ENCODE measurements at places on chromosomes 3 and 15. TPM values are rescaled to one million over a fixed set of nuclear protein-coding genes. Genes with fewer than 3 reads are reported as not detected.

GRCh38 chr15:73227433-73228056, 141.2 kb downstream of the HCN4 start:
- no peak for DNase-seq

DNA sequence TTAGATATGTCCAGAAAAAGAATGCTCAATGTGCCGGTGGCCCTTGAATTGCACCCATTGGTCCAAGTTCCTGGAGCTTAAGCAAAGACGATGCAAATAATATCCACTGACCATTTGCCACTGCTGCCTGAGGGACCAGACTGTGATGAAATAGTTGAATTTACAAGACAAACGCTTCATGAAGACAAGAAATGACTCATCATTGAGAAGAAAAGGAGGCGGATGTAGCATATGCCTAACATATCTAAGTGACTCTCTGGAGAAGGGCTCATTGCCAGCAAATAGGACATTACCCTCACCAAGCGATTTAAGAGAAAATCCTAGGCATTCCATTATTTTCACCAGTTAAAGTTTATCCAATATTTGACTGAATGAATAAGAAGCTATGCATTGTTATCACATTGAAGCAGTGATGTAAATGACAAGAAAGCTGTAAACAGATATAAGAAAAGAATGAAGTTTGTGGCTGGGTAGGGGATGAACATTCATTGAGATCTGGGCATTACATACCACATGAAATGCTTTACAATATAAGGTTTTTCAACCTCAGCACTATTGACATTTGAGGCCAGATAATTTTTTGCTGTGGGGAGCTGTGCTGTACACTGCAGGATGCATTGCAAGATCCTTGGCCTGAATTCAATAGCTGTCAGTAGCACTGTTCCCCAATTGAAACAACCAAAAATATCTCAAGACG, 48.9 kb upstream of the CPNE4 start:
- peak; percentile 79 for DNase-seq

GRCh38 chr3:98733812-98734281, 29.3 kb upstream of the ST3GAL6 start:
- no peak for DNase-seq

- peak; percentile 54 for DNase-seq
Observed at GRCh38 chr3:142863010-142863817, 25.7 kb downstream of the PCOLCE2 start.

Gene CLRN1
- not detected for total RNA-seq

Gene PDZRN3
- total RNA-seq, result 0.17 TPM

Gene NOX5
- total RNA-seq, result not detected

GRCh38 chr3:18239674-18240073, 185.5 kb downstream of the SATB1 start:
- DNase-seq, result no peak

GRCh38 chr3:170044795-170045244, 7.0 kb downstream of the GPR160 start:
- no peak for DNase-seq

DNA sequence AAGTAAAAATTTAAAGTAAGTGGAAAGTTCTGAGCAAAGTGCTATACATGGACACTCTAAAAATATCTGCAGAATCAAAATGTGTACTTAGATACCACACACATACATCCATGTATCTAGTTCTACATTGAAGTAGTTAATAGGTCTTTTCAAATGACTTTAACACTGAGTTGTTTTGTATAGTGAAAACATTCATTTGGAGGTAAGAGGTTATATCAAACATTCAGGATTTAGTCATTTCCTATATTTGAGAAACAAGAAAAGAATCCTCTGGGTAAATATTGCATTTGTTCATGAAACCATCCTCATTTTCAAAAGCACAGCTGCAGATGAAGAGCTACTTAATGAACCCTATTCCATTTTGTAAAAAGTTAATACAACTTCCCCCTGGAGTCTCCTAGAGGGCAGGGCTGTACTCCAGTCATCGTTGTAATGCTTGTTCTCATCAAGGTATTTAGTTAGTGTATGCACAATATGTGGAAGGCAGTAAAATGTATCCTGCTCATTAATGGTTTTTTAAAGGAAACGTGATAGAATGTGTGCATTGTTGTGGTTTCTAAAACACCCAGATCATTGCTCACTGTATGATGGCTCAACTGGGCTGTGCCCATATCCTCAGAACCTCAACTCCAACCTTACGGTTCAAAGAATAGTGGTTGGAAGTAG, 26.2 kb downstream of the ARPP21 start:
- DNase-seq, result peak; percentile 61

- no peak for DNase-seq
Observed at GRCh38 chr3:24264011-24264410, 230.6 kb downstream of the THRB start.

- DNase-seq, result no peak
Observed at GRCh38 chr3:77939726-77940125, 899.8 kb downstream of the ROBO2 start.

DNA sequence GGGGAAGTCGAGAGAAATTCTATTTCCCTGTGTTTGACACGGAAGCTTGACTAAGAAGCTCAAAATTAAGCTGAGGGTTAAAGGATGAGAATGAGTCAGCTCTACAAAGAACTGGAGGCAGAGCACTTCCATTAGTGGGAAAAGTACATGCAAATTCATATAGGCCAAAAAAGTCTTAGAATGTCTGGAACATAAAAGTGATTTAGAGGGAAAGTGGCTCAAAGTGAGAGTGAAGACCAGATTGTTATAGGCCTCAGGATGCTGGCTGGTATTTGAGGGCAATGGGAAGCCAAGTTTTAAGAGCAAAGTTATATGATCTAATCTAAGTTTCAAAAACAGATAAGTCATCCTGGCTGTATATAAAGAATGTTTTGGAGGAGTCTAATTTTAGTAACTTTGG, 857.3 kb downstream of the NAALADL2 start:
- DNase-seq, result no peak

DNA sequence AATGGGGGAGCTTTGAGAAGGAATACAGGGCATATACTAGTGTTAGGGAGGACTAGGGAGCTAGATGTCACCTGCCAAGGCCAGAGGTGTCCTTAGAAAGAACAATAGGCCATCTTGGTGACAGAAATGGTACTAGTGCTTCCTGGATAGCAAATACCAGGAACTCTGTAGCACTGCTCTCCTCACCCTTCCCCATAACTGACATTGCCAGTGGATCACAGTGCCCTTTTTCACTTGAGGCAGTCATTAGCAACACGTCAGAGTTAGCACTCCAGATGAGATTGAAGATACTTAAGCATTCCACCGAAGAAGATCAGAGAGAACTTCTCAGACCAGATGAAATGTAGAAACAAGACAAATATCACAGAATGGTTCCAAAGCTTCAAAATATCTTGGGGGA, 103.1 kb upstream of the PDZRN3 start:
- DNase-seq, result no peak

Gene CCR9
- total RNA-seq, result not detected

Gene SLC6A11
- total RNA-seq, result not detected

DNA sequence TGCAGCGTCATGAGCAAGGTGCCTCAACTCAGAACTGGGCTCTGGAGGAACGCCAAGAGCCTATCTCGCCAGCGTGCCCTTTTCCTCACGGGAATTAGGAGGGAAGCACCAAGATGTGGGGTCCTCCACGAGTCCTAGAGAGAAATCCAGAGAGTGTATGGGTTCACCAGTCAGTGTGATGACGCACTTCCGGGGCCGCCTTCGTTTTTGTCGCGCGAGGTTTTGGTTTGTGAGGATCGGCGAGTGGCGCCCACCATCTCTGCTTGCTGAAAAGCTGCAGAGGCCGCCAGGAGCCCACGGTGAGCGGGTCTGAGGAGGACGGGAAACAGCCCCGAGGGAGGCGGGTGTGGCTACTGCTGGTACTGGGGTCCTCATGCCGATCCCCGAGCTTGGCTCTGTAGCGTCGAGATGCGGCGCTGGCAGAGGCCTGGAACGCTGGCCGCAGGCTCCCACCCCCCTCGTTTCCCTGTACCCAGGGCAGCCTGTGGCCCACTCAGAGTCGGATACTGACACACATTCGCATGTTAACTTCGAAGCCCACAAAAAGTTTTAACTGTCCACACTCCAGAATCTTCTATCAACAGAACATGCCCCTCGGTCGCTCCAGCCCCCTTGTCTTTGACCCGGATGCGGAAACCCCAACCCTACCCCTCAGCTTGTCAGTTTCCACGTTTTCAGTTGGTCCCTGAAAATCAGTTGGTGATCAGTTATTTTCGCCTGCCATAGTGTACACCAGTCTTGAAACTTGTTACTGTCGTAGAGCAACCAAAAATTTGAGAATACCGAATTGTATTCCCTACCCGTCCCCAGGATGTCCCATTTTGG, 30.4 kb downstream of the ZNF662 start:
- no peak for DNase-seq

Gene CYP1A1
- not detected for total RNA-seq

Gene SLC2A2
- 13.0 TPM for total RNA-seq

Gene IGSF11
- total RNA-seq, result not detected

GRCh38 chr3:191300422-191300821, 28.8 kb upstream of the CCDC50 start:
- no peak for DNase-seq

Gene CCR3
- total RNA-seq, result not detected

Gene ARHGAP11A
- total RNA-seq, result 14.1 TPM

- peak; percentile 78 for DNase-seq
Observed at GRCh38 chr15:51192521-51193280, 98.0 kb upstream of the TNFAIP8L3 start.

- no peak for DNase-seq
Observed at GRCh38 chr3:55639896-55640765, 153.0 kb upstream of the WNT5A start.

DNA sequence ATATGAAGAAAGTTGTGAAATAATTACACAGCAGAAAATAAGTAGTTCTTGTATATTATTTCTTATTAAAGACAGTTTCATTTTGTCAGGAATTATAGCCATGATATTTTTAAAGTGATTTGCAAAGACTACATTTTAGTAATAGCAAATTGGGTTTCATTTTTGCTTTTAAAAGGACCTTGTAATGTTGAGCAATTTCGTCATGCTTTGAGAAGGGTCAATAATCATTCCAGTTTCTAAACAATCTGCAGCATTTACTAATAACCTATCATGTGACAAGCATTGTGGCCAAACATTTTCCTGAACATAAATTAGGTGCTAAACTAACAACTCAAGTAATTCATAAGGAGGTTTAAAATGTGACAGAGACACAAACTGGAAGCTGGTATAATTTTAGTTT, 214.4 kb upstream of the CBLB start:
- DNase-seq, result no peak

GRCh38 chr3:196914866-196915265, 27.5 kb downstream of the NCBP2 start:
- no peak for DNase-seq

DNA sequence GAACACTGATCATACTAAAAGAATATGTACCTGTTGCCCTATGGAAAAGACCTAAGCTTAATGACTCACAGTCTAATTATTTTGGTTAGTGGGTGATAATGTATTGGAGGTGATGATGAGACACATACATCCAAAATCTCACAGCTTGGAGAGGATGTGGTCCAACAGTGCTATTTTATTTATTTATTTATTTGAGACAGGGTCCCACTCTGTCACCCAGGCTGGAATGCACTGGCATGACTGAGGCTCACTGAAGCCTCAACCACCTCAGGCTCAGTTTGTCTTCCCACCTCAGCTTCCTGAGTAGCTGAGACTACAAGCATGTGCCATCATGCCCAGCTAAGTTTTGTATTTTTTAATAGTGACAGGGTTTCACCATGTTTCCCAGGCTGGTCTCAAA, 35.0 kb downstream of the LPP start:
- no peak for DNase-seq

Gene DUOX1
- total RNA-seq, result 0.35 TPM

GRCh38 chr3:3372210-3372777, 192.8 kb upstream of the CRBN start:
- DNase-seq, result no peak

- DNase-seq, result no peak
Observed at GRCh38 chr15:100653608-100654007, 51.2 kb downstream of the ASB7 start.

Measured in renal cortical epithelial cell (primary cell).